ENCODE measurements at places on chromosomes 16 and 17. TPM values are rescaled to one million over a fixed set of nuclear protein-coding genes. Genes with fewer than 3 reads are reported as not detected.

Gene NPIPA2
- total RNA-seq: 0.67 TPM

Gene KPNB1
- 230 TPM for total RNA-seq

Gene DHODH
- 6.0 TPM for total RNA-seq

Gene RAB37
- total RNA-seq: 0.57 TPM

Gene RNF166
- total RNA-seq: 18.7 TPM

Gene C16orf96
- 0.11 TPM for total RNA-seq

Gene NSRP1
- 12.4 TPM for total RNA-seq

Gene FKBP10
- total RNA-seq: 174 TPM

Gene MARF1
- 16.2 TPM for total RNA-seq

Gene NTN1
- 0.73 TPM for total RNA-seq

Gene DNAH2
- not detected for total RNA-seq

Gene NPIPB9
- total RNA-seq: 0.68 TPM

Gene TMEM114
- not detected for total RNA-seq

Gene PRSS21
- total RNA-seq: not detected

Gene KRT13
- not detected for total RNA-seq

Gene SDR42E1
- 1.0 TPM for total RNA-seq

GRCh38 chr16:15879255-15879811, 9.1 kb downstream of the CEP20 start:
- DNase-seq: peak; percentile 62

DNA sequence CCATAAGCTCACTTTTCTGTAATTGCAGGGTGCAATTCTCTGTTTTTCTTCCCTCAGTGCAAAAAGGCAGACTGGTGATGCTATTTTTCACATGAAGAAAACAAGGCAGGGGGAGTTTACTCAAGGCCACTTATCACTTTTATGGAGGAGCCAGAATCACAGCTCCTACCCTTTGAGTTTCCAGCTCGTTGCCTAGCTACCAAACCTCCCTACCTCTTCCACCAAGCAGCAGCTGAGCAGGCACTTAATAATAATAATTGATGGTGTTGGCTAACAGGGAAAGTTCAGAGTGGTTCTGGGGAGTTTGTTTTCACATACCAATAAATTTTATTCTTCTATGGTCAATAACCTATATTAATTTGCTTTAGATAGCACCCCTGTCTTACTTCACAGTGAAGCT, 31.9 kb upstream of the MPHOSPH6 start:
- no peak for DNase-seq

GRCh38 chr17:34275881-34276280, 5.9 kb downstream of the CCL7 start:
- DNase-seq: no peak

GRCh38 chr17:74190154-74190553, 13.3 kb upstream of the RPL38 start:
- DNase-seq: peak; percentile 48

DNA sequence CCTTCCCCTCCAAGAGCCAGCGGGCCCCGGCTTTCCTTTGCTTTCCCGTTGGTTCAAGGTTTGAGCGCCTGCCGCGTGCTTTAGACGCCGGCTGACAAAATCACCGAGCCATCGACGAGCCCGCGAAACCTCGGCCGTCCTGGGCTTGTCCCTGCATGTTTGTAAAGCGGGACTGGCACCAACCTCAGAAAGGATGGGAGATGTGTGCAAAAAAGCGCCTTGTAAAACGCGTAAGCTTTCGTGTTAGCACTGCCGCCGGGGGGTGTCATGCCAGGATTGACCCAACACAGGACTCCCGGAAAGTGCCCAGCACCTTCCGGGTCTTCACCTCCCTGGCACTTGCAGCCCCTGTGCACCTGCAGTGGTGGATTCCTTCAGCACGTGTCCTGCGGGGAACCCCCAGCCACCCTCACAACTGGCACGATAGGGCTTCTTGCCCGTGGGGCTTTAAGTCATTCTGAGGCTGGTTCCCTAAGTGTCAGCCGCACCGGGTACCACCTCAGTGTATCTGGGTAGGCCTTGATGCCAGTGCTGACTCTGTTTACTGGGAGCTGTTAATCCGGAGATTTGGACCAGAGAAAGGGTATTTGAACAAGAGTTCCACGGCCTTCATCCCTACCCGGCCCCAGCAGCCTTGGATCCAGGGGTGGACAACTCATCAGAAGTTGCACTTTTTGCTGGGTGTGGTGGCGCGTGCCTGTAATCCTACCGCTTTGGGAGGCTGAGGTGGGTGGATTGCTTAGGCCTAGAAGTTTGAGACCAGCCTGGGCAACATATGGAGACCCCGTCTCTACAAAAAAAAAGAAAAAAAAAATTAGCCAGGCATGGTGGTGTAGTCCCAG, 817 bp downstream of the NDUFAF8 start:
- DNase-seq: peak; percentile 39

DNA sequence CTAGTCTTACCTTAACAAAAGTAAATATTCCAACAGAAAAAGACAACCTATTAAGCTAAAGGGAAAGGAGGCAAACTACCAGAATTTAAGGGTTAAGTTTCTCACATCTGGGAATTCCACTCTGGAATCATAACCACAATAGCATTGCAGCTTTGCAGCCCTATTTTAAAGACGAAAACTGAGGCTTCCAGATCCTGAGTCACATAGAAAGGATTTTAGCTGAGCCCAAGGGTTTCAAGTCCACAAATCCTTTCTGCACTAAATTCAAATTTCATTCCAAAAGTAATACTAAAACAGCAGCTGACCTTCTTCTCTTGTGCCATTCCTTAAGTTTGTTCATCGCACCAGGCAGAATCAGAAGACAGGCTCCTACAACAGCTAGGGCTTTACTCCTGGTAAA, 17.8 kb downstream of the XYLT1 start:
- no peak for DNase-seq

DNA sequence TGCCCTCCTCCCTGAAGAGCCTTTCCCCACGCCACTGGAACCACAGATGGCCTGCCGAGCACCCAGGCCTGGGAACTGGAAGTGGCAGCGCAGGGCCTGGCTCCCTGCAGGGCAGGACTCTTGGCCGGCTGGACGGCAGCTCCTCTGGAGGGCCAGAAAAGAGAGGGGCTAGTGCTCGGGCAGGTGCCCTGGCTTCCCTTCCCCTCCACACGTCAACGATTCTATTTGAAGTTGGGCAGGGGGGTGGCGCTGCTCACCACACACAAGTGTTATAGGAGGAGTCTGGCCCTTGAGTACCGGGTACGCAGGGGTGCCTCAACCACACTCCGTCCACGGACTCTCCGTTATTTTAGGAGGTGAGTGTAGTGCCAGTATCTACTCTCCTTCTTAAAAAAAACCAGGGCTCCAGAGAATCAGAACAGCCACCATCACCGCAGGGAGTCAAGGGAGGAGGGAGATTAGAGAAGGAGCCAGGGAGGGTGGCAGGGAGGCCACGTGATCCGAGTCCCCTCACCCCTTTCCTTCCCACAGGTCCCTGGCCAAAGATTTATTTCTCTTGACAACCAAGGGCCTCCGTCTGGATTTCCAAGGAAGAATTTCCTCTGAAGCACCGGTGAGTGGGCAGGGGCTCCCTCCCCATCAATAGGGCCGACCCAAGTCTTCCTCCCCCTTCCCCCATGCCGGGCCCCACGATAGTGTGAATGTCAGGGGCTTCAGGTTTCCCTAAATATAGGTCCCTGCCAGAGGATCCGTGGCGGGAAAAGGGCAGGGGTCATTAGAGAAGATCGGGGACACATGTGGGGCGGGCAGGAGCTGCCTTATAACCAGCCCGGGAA, 1.4 kb upstream of the ALDOA start:
- peak; percentile 94 for DNase-seq

GRCh38 chr16:3099732-3100499, 822 bp upstream of the ZSCAN10 start:
- peak; percentile 79 for DNase-seq

- DNase-seq: no peak
Measured at GRCh38 chr17:3740611-3741073, 16.9 kb downstream of the HASPIN start.

GRCh38 chr17:74485841-74486240, 19.4 kb downstream of the CD300A start:
- no peak for DNase-seq

DNA sequence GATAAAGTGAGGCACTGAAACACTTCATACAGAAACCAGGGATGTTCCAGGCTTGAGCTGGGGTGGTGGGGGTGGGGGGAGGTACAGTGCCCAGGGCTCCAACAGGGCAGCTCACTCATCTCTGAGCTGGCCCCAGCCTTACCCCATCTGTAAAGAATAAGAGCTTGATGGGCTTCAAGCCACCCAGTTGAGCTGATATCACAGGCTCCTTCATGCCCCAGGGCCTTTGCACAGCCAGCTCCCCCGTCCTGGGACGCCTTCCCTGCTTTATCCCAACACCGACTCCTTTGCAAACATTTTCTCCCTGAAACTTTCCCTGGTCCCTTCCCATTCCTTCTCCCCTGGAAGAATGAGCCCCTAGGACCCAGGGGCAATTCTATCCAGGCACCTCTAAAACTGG, 261.7 kb downstream of the PARN start:
- DNase-seq: no peak

GRCh38 chr17:56680676-56681075, 87.2 kb downstream of the NOG start:
- DNase-seq: peak; percentile 81

DNA sequence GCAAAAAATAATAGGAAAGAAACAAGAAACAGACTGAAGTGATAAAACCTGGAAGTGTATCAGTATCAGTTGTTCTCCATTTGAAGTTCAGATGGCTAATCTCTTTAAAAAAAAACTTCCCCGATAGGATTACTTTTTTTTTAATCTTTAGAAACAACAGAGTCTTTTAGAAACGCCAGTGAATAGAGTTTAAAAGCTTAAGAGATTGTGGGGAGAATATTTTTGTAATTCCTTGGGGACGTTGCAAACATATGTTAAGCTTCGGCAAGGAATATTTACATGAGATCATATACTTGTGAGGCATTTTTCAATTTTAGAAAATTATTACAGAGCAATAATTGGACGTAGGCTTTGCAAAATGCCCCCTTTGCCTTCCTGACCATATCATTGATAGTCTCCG, 13.2 kb downstream of the MAF start:
- no peak for DNase-seq

- peak; percentile 11 for DNase-seq
Measured at GRCh38 chr16:678858-679813, 1.1 kb upstream of the STUB1 start.

- no peak for DNase-seq
Measured at GRCh38 chr17:77974396-77974795, 15.9 kb downstream of the TNRC6C start.

- peak; percentile 65 for DNase-seq
Measured at GRCh38 chr17:44350733-44351226, 5.7 kb downstream of the GRN start.

GRCh38 chr16:11630046-11630767, 38.0 kb upstream of the SNN start:
- no peak for DNase-seq

DNA sequence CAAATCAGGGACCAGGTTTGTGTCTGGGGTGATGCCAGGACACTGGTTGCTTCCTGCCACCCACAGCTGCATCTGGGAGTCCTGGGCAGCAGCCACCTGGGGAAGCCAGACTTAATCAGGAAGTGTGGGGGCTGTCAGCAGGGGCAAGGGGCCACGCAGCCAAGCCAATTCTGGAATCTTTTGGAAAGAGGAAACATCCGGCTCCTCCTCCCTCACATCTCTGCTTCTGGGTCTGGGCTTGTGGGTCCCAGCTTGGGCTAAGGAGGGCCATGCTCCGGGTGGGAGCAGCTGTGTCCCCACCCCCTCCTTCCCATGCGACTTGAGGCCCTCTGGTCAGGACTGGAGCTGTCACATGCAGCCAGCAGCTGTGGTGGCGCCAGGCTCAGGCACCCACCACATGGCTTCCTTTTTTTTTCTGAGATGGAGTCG, 37.0 kb upstream of the CCDC182 start:
- peak; percentile 71 for DNase-seq

DNA sequence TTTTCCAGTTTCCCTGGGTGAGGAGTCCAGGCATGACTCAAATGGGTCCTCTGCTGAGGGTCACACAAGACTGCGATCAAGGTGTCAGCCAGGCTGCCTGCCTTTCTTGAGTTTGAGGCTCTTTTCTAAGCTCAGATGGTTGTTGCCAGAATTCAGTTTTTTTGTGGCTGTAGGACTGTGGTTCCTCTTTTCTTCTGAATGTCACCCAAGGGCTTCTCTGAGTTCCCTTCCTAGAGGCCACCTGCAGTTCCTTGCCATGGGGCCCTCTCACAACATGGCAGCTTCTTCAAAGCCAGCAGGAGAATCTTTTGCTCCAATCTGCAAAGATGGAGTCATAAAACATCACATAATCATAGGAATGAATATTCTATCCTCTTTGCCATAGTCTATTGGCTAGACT, 17.5 kb downstream of the LIMD2 start:
- no peak for DNase-seq

DNA sequence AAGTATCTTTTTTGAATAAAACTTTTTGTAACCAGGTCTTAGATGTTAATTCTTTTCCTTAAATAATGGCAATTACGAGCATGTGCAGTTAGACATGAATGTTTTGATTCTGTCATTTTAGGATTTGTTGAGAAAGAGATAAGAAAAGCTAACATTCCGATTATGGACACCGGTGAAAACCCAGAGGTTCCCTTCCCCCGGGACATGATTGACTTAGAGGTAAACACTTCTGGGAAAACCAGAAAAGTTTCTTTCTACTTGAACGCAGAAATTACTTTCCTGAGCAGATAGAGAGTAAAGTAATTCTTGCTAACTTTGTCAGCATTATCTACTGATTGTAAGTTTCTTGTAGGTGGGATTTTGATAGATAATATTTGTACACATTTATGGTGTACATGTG, 9.2 kb downstream of the ATP6V0A1 start:
- no peak for DNase-seq

DNA sequence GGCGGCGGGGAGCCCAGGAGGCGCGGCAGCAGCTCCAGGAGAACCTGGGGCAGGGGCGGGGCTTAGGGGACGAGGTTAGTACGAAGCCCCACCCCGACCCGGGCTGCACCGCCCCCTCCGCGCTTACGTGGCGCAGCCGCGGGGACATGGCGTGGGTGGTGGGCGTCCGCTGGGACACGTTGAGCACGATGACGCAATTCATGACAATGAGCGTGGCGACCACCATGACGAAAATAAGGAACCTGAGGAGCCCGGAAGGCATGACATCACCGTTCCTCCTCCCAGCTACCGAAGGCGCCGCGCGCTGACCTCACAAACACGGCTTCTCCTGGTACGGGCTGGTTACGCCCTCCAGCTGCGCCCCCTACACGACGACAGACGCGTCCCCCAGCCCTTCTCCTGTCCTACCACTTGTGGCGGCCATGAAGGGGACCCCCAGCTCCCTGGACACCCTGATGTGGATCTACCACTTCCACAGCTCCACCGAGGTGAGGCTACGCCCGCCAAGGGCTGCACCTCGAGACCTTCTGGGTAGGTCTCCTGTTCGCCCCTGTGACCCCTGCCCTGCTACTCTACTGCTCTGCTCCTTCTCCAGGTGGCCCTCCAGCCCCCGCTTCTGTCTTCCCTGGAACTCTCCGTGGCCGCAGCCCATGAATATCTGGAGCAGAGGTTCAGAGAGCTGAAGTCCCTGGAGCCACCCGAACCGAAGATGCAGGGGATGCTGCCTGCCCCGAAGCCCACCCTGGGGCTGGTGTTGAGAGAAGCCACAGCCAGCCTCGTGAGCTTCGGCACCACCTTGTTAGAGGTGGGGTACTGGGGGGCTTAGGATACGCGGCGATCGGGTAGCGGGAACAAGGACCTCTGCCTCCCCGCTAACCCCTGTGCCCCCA, at the start of gene C17orf107:
TSS of gene C17orf107 (plus strand) at position 196 of the 890 bp plus-strand sequence. CDS start at position 423, 227 bp downstream.
- no peak for DNase-seq

- DNase-seq: peak; percentile 34
Measured at GRCh38 chr16:11857161-11857560, 5.8 kb upstream of the RSL1D1 start.

- DNase-seq: no peak
Measured at GRCh38 chr17:73003487-73003886, 89.0 kb downstream of the SLC39A11 start.

- peak; percentile 60 for DNase-seq
Measured at GRCh38 chr17:38762231-38762630, 9.7 kb downstream of the PSMB3 start.

Data from myocyte (in vitro differentiated cells).